ENCODE measurements at places on chromosomes 6 and 20. TPM values are rescaled to one million over a fixed set of nuclear protein-coding genes. Genes with fewer than 3 reads are reported as not detected.

DNA sequence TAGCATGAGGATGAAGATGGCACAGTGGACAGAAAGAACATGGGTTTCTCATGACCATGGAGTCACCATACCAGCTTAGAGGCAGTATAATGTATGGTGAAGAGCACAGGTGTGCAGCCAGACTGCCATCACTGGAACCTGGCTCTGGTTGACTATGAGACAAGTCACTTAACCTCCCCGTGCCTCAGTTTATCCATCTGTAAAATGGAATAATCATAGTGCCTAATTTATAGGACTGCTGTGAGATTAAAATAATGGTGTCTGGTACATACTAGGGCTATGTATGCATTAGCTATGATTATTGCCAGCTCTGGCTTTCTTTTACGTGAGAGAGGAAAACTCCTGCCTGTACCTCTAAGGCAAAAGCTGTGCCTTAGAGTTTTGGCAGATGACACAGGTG lies 19.4 kb downstream of the SLC35B3 start:
- H3K27ac ChIP-seq: no peak overlapping the region
- no peak for DNase-seq
- peaks cover 44% of the 10 kb centered on the region for H3K36me3 ChIP-seq
- no peaks in the 10 kb centered on the region for H3K27me3 ChIP-seq
- H3K4me1 ChIP-seq: no peaks in the 10 kb centered on the region

DNA sequence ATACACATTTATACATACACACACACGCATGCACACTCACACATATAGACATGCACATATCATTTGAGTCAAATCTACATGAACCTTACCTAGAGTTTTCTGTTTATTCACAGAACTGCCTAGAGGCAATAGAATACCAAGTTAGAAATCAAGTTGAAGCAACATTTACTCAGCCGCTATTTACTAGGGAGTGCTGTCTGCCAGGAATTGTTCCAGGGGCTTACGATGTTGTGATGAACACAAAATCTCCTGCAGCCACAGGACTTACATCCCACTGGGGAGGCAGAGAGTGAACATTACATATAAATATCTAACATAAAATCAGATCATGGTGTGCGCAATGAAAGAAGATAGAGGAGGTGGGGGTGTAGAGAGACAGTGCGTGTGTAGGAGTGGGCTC lies 80.4 kb downstream of the GCLC start:
- H3K4me1 ChIP-seq: no peaks in the 10 kb centered on the region
- H3K27ac ChIP-seq: no peak overlapping the region
- DNase-seq: no peak
- no peak overlapping the region for H3K4me3 ChIP-seq

GRCh38 chr6:144657691-144658090 lies 372.6 kb downstream of the UTRN start:
- no peak overlapping the region for H3K4me3 ChIP-seq
- H3K4me1 ChIP-seq: peaks cover 20% of the 10 kb centered on the region
- no peaks in the 10 kb centered on the region for H3K27me3 ChIP-seq
- DNase-seq: no peak
- H3K36me3 ChIP-seq: no peaks in the 10 kb centered on the region
- no peak overlapping the region for H3K27ac ChIP-seq

DNA sequence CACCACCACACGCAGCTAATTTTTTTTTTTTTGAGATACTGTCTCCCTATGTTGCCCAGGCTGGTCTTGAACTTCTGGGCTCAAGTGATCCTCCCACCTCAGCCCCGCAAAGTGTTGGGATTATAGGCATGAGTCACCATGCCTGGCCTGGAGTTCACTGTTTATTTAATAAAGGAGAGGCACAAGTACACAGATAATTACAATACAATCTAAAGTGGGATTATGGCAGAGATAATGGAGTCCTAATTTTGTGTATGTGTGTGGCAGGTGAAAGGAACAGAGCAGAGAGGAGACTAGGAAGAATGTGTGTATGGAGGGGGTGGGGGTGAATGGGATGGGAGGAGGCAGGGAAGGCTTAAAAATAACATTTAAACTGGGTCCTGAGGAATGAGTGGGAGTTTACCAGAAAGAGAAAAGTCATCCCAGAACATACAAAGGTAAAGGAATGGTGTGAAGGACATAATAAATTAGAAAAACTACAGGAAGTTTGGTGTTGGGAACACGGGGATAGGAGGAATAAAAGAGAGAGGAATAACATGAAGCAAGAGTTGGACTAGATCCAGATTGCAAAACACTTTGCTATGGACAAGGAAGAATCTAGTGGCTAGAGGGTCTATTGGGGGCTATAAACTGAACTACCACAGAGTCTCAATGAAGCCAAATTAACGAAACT lies 4.4 kb downstream of the NCOA5 start:
- DNase-seq: no peak
- H3K36me3 ChIP-seq: no peaks in the 10 kb centered on the region
- no peak overlapping the region for H3K27ac ChIP-seq
- H3K27me3 ChIP-seq: no peaks in the 10 kb centered on the region
- no peak overlapping the region for H3K4me3 ChIP-seq

The MCCD1 gene
- total RNA-seq: not detected

The ADGRF1 gene
- 0.19 TPM for total RNA-seq

The AVP gene
- 0.33 TPM for total RNA-seq

GRCh38 chr20:62176866-62177265 lies 6.0 kb upstream of the MTG2 start:
- no peaks in the 10 kb centered on the region for H3K4me1 ChIP-seq
- DNase-seq: no peak
- no peaks in the 10 kb centered on the region for H3K27me3 ChIP-seq
- peaks cover 2% of the 10 kb centered on the region for H3K36me3 ChIP-seq
- H3K4me3 ChIP-seq: no peak overlapping the region

GRCh38 chr6:1416191-1416760 lies 26.9 kb downstream of the FOXF2 start:
- DNase-seq: no peak
- H3K27ac ChIP-seq: no peak overlapping the region
- H3K4me1 ChIP-seq: no peaks in the 10 kb centered on the region

DNA sequence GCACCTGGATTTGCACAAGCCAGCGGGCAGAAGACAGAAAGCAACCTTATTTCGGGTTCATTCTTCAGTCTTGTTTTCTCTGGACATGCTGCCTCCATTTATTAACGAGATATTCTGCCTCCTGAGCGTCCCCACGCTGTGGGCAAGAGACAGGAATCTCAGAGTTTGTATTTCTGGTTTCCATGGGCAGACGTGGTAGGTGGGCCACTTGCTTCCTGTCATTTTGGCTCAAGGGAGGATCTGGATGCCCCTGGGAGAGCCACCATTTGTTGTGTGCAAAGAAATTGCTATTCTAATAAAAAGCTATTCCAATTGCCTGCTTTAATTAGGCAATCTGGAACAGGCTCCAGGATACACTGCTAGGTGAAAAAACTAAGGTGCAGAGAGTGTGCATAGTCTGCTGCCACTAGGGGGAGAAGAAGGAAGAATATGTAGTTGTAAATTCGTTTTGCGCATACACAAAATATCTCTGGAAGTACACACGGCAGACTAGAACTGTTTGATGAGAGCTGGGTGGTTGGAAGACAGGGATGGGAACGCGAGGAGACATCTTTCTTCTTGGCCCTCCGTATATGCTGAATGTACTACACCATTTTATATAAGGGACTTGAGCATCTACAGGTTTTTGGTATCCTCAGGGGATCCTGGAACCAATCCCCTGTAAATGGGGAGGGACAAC lies 30.1 kb upstream of the SLC16A10 start:
- H3K27ac ChIP-seq: no peak overlapping the region
- no peaks in the 10 kb centered on the region for H3K4me1 ChIP-seq
- no peaks in the 10 kb centered on the region for H3K36me3 ChIP-seq
- H3K27me3 ChIP-seq: no peaks in the 10 kb centered on the region
- no peak overlapping the region for H3K4me3 ChIP-seq
- peak; percentile 26 for DNase-seq

GRCh38 chr6:113846577-113846976 lies 10.6 kb upstream of the MARCKS start:
- no peaks in the 10 kb centered on the region for H3K27me3 ChIP-seq
- H3K27ac ChIP-seq: no peak overlapping the region
- no peaks in the 10 kb centered on the region for H3K4me1 ChIP-seq
- no peak for DNase-seq

GRCh38 chr6:170026751-170027646 lies 263.9 kb downstream of the DLL1 start:
- no peaks in the 10 kb centered on the region for H3K36me3 ChIP-seq
- DNase-seq: no peak
- H3K4me3 ChIP-seq: no peak overlapping the region

- H3K27me3 ChIP-seq: no peaks in the 10 kb centered on the region
- no peaks in the 10 kb centered on the region for H3K36me3 ChIP-seq
- no peak overlapping the region for H3K4me3 ChIP-seq
- DNase-seq: no peak
Observed at GRCh38 chr6:19643713-19644112, 193.5 kb upstream of the ID4 start.

The GSTA3 gene
- not detected for total RNA-seq

GRCh38 chr20:48186447-48186846 lies 401.2 kb upstream of the SULF2 start:
- DNase-seq: no peak
- peaks cover 2% of the 10 kb centered on the region for H3K27me3 ChIP-seq
- no peaks in the 10 kb centered on the region for H3K4me1 ChIP-seq

Data from thymus (tissue), 14 donors.